ENCODE measurements at places on chromosomes 6 and 20.
A peak's percentile ranks its signal among the peaks of the same experiment; 100 is the strongest.

GRCh38 chr6:137704802-137705159 lies 162.3 kb upstream of the TNFAIP3 start:
- no peak overlapping the region for H3K27ac ChIP-seq
- DNase-seq = no peak
- no peak overlapping the region for H3K4me3 ChIP-seq
- no peaks in the 10 kb centered on the region for H3K27me3 ChIP-seq
- H3K4me1 ChIP-seq = no peaks in the 10 kb centered on the region
- no peaks in the 10 kb centered on the region for H3K36me3 ChIP-seq

GRCh38 chr6:37630281-37630799 lies 67.3 kb downstream of the MDGA1 start:
- no peak overlapping the region for H3K4me3 ChIP-seq
- H3K27ac ChIP-seq = no peak overlapping the region
- peaks cover 2% of the 10 kb centered on the region for H3K4me1 ChIP-seq
- no peaks in the 10 kb centered on the region for H3K27me3 ChIP-seq
- H3K36me3 ChIP-seq = no peaks in the 10 kb centered on the region

GRCh38 chr6:96659084-96659845 lies 96.3 kb downstream of the FHL5 start:
- H3K4me3 ChIP-seq = no peak overlapping the region
- no peak for DNase-seq
- H3K4me1 ChIP-seq = no peaks in the 10 kb centered on the region
- no peak overlapping the region for H3K27ac ChIP-seq
- H3K27me3 ChIP-seq = no peaks in the 10 kb centered on the region

DNA sequence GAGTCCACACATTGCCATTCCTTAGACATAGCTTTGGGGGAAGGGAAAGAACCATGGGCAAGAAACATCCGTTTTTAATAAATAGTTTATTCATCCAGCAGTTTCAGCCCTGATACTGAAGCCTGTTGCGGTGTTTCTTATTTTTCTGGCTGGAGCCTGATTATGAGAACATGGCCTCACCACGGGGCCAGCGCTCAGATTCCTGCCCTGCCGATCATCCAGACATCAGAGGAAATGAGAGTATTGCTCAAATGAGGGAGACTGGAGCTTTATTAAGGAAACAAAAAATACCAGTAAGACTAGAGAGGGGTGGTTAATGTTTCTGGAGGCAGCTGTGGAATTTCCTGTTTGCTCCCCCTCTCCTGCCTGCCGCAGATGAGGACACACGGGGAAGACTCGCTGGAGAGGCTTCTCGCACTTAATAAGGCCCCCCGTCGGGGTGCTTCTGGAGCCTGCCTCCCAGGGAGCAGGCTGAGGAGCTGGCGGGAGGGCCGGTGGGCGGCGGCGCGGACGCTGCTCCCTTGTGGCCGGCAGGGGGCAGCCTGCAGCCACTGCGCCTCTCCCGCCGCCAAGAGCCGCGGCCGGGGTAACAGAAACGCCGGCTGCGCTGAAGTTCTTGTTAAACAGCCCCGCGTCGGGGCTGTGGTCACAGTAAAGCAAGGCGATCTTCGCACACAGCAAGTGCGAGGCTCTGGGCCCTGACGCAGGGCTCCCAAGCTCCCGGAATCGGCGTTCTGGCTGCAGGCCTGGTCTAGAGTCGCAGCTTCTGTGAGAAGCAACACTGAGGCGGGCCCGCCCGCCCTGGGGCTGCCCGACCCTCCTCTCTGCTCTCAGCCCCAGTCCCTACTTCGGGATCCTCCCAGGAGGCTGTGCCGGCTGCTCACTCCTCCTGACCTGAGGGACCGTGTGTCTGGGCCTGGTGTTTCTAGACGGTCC lies 17.5 kb downstream of the LEMD2 start:
- DNase-seq = peak; percentile 88
- H3K27ac ChIP-seq = peak overlapping the region; percentile 93
- H3K27me3 ChIP-seq = no peaks in the 10 kb centered on the region
- no peak overlapping the region for H3K4me3 ChIP-seq

- no peak for DNase-seq
- no peaks in the 10 kb centered on the region for H3K27me3 ChIP-seq
- H3K4me1 ChIP-seq = no peaks in the 10 kb centered on the region
These were observed 11.4 kb downstream of the PKIB start for GRCh38 chr6:122621638-122622037.

DNA sequence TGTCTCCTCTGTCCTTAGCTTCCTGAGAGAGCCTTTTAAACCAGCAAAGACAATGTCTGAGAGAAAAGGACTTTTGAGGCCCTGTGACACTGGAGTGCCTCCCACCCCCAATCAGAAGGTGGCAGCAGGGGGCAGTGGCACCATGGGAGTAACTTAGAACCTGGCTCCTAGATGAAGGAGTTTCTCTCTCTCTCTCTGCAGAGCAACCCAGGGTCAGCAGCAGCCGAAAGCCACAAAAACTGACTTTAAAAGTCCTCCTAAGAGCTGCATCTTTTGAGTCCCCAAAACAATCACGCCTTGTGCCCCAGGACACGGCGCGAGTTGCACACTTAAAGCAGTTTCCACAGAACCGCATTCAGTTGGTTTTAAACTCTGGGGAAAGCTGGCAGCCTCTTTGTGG lies 5.3 kb upstream of the TCP11 start:
- no peak overlapping the region for H3K27ac ChIP-seq
- peaks cover 14% of the 10 kb centered on the region for H3K4me1 ChIP-seq
- no peaks in the 10 kb centered on the region for H3K27me3 ChIP-seq

DNA sequence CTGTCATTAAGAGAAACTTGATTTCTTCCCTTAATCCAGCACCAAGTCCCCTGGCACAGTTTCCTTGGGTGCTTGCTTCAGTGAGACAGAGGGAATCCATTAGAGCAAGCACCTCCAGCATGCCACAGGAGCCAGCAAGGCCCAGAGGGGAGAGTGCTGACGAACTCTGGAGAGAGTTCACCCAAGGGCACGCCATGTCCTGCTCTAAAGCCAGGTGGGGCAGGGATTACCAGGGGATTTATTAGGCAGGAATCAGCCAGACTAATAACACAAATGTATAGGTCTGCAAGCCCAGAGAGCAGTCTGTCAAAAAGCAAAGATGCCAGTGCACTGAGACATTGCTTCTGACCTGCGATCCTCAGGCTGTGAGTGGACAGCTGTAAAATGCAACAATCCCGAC lies 155.4 kb upstream of the SYNDIG1 start:
- H3K36me3 ChIP-seq = no peaks in the 10 kb centered on the region
- no peak overlapping the region for H3K4me3 ChIP-seq
- H3K4me1 ChIP-seq = no peaks in the 10 kb centered on the region
- no peaks in the 10 kb centered on the region for H3K27me3 ChIP-seq

- no peaks in the 10 kb centered on the region for H3K27me3 ChIP-seq
- no peak for DNase-seq
These were observed 23.5 kb downstream of the NOL7 start for GRCh38 chr6:13638626-13639025.
